ENCODE measurements at places on chromosomes 2 and 18.

- DNase-seq = no peak
Measured at GRCh38 chr2:116141891-116142474, 1672.5 kb upstream of the DDX18 start.

DNA sequence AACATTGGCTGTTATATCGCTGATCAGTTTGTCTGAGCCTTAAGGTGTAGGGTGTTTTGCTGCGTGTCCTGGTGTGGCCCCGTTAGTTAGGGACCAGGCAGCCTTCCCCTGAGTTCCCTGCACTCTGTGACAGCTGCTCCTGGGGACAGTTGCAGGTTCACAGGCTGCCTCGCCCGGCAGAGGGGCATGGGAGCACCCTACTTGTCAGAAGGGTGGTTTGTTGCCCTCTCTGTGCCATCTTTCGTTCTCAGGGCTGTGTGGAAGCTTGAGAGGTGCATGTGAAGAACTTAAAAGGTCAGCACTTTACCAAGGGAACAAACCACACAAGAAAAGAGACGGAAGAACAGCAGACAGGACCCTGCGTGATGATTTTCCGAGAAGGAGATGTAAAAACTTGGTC lies 159.6 kb downstream of the LDLRAD4 start:
- no peak for DNase-seq

GRCh38 chr2:58427572-58428095 lies 186.5 kb upstream of the FANCL start:
- no peak for DNase-seq

DNA sequence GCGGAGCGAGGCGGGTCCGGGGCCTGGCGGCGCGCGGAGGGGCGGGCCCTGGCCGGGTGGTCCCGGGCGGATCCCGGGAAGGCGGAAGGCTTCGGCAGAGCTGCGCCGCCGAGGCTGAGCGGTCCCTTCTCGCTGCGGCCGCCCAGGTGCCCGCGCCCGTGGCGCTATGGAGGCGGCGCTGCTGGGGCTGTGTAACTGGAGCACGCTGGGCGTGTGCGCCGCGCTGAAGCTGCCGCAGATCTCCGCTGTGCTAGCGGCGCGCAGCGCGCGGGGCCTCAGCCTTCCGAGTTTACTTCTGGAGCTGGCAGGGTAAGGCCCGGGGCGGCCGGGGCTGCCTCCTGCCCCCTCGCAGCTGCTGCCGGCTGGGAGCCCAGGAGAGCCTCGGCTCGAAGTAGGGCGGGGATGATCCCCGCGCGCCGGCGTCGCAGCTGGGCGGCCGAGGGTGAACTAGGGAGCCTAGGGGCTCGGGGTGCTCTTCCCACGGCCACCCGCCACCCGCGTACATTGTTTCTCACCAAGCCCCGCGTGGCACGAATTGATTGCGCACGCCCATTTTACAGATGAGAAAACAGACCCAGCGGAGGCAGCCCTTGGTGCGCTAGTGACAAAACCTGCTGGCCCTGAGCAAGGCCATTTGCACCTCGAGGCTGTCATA lies at the start of gene SLC66A3:
SLC66A3 (plus strand) TSS at position 87 of the 655 bp plus-strand sequence; CDS start at position 167, 80 bp downstream.
- peak; percentile 92 for DNase-seq

DNA sequence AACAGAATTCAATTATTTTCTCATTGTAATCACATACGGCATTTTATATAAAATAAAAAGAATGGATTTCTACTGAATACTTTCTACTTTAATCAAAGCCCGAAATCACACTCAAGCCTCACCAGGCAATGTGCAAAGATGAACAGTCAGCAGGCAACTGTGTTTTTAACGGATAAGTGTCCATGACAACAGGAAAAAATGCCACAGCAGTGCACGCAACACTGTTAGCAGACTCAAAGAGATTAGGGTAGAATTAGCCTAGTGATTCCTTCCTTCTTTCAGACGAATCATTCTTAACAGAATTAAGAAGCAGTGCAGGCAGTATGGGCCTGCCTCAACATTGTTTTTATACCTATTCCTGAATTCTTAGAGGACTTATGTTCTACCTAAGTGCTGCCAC lies 135.6 kb downstream of the CDH2 start:
- no peak for DNase-seq

DNA sequence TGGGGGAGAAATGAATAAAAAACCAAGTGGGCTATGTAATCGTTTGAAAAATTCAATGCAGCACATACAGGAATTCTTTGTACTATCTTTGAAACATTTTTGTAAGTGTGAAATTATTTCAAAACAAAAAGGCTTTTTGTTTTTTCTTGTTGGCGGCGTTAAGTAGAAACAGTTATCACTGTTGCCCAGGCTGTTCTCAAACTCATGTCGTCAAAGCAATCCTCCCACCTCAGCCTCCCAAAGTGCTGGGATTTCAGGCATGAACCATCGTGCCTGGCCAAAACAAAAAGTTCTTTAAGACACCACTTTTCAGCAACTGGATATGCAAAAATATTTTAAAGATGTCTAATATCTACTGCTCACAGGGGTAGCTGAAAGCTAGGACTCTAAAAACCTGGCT lies 5.4 kb downstream of the SS18 start:
- DNase-seq = no peak

DNA sequence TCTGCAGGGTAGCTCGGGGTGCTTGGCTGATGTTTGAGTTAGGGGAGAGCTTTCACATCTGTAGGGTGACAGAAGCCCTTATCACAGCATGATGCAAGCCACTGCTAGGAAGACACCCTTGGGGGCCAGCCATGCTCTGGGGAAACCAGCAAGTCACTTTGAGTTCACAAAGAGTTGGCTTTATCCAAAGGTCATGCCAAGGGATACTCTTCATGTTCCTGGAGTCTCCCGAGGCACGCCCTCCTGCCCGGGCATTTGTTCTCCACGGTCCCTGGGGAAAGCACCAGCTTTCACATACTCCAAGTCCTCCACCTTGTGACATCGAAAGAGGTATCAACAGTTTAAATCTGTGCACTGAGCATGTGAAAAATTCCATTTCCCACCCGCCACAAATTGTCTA lies 227.7 kb downstream of the VAPA start:
- no peak for DNase-seq

DNA sequence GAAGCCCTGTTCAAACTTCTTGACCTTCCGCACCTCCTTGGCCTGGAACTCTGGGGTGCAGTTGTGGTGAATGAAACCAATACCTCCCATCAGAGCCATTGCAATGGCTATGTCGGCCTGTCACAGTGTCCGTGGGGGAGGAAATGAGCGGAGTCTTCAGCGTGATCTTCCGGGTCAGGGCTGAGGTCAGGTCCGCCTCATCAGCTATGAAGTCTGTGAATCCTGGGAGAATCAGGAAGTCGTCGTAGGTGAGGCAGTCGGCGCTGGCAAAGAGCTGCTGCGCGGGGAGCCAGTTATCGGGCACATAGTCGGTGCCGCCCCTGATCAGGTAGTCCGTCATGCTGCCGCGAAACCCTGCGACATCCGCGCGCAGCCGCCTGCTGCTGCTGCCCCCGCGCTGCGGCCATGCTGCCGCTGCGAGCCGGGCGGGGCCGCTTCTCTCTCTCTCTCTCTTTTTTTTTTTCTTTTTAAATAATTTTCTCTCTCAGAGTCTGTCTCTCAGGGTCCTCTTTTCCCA lies 154.1 kb upstream of the ZSWIM2 start:
- no peak for DNase-seq

GRCh38 chr2:206980413-206980812 lies 41.1 kb downstream of the CPO start:
- no peak for DNase-seq

- DNase-seq = peak; percentile 93
Measured at GRCh38 chr2:241680827-241681599, 5.6 kb downstream of the DTYMK start.

GRCh38 chr2:140747665-140748064 lies 1383.2 kb downstream of the LRP1B start:
- DNase-seq = no peak

DNA sequence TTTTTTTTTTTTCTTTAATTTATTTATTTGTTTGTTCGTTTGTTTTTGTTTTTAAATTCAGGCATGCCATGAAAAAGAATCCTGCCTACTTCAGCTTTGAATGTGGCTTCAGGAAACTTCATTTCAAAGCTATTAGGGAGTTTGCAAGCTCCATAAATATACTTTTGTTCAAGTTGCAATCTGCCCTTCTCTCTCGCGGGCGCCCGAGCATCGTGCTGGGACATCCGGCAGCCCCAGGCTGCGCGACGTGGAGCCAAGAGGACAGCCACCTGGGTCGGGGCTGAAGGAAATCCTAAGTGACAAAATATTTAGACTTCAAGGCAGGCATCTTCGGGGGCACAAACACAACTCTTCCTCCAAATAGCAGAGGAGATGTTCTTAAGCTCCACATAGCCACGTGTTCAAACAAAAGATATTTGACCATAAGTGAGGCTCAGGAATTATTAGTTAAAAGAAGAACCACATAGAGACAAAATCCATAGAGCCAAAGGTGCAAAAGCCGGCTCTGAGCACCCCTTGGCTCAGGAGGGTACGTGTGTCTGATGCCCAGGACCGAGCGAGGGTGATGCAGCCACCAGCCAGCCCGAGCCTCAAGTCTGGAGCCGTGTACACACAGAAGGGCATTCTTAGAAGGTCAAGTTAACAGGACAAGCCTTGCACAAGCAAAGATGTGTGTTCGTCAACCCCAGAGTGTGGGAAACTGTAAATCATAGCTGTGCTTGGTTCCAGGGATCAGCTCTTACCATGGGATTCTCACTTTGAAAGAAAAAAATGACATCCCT lies 256.5 kb upstream of the SALL3 start:
- DNase-seq = no peak

GRCh38 chr2:51960841-51961335 lies 929.0 kb upstream of the NRXN1 start:
- no peak for DNase-seq

- DNase-seq = peak; percentile 93
Measured at GRCh38 chr2:241637018-241637794, at the start of the genes ATG4B and THAP4. Gene ATG4B, plus strand, starts transcription at chr2:241637693. Its CDS starts 22 bp downstream, at chr2:241637715. Gene THAP4, minus strand, starts transcription at chr2:241637158. Its CDS starts 141 bp downstream, at chr2:241637017.

GRCh38 chr18:65544701-65545100 lies 206.1 kb upstream of the CDH7 start:
- DNase-seq = no peak

DNA sequence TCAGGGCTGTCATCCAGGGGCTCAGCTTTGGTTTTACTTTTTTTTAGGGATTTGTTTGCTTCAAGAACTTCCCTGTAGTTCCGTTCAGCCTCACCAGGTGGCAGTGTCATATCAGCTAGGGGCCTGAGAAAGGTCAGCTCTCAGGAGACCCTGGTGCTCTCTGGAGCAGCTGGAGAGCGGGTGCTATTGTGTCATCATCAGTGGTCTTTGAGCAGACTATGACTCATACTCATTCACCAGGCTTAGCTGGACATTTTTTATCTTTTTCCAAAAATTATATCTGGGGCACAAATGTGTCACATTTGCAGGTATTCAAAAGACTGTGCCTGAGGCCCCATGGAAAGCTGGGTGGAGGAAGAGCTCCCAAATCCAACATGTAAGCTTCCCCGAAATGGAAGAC lies 24.4 kb downstream of the ZNF892 start:
- peak; percentile 66 for DNase-seq

GRCh38 chr2:99651930-99652670 lies 162.3 kb upstream of the REV1 start:
- peak; percentile 73 for DNase-seq

DNA sequence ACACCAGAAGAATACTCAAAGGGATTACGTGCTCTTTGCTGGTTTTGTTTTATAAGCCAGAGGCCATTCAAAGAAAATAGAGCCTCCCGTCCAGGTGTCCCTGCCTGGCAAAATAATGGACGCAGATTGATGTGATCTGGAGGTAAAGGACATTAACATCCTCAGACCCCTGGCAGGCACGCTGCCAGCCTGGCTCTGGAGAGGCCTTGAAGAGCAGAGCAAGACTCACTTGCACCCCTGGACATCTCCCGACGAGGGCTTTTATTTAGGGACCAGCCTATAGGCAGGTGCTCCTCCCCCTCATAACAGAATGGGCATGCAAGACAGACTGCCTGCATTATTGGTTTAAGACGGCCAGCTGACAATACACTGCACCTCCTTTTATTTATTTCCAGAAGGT lies 291.3 kb downstream of the BCL11A start:
- DNase-seq = no peak

GRCh38 chr2:189109921-189110397 lies 69.6 kb downstream of the COL5A2 start:
- DNase-seq = no peak

- DNase-seq = no peak
Measured at GRCh38 chr2:130726614-130727180, 2.2 kb upstream of the GPR148 start.

DNA sequence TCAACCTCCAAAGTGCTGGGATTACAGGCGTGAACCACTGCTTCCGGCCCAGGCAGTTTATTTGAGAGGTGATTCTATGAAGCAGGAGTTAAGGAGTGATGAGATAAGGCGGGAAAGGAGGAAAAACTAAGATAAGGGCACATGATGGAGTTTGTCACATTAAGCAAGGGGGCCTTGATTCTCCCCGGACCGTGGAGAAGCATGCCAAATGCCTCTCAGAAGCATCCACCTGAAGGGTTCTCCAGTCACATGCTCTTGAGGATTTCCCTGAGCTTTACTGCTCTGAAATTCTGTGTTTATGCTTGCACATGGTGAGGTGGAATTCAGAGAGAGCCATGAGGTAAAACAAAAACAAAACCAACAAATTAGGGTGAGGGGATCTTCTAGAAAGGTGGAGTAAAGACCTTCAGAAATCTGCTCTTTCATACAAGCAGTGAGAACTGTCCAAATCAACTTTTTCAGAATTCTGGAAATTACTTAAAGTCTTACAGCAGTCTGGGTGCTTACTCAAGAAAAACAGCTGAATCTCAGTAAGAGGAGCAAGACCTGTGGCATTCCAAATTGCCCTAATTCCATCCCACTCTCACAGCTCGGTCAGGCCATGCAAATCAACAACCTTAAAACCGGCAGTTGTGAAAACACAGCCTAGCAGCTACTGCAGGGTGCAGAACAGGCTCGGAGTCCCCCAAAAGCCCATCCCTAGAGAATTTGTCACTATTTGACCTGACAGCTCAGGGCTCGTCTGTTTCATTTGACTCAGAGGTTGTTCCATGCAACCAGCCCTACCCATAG lies 69.1 kb upstream of the CTLA4 start:
- no peak for DNase-seq

DNA sequence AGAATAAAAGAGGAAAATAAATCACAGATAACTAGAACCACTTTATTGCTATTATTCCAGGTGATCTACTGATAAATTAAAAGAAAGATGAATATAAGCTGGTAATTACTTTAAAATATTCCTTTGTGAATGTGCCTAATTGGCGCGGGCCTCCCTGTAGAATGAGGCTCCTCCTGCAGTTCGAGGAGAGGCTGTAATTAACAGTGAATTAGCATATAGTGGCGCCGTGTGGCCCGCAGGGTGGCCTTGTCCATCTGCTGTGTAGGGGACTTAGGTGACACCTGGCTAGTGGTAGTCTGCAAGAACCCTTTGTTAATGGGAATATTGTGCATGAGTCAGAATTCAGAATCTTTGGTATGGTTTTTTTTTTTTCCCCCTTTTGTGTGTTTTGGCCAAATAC lies 119.8 kb downstream of the AGAP1 start:
- no peak for DNase-seq
